ENCODE measurements at places on chromosomes 2 and 18. TPM values are rescaled to one million over a fixed set of nuclear protein-coding genes. Genes with fewer than 3 reads are reported as not detected.

DNA sequence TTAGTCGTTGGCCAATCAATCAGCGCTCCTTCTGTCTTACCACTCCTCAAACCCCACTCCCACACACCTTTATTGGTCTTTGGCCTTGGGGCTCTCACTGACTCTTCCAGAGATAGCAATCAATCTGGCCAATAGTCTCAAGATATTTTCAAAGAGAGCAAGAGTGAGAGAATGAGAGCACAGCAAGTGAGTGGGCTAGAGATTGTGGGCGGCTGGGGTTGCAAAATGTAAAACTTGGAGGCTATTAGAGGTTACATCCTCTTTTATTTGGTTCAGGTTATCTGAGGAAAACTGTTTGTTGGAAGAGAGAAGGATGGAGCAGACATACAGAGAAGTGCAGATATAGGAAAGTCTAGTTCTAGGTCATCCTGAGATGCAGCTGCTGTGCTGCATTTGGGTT lies 32.8 kb downstream of the TACR1 start:
- no peak for DNase-seq

DNA sequence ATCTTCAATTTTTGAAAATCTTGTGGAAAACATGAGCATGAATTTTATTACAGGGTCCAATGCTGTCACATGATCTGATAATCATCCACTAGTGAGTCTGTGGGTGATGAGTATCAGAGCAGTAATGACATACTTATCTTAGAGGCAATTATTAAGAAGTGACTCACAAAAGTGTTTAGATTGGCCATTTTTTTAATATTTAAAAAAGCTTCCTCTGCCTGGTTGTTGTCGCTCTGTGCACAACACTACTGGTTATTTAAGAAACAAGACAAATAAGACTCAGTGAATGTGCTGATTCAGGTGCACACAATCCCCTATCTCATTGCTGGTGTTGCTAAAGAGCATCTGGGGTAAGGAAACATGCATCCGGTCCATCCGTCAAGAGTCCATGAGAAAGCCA lies 665.8 kb upstream of the ZEB2 start:
- DNase-seq: no peak

GRCh38 chr2:239115616-239116015 lies 267.7 kb downstream of the TWIST2 start:
- DNase-seq: no peak

DNA sequence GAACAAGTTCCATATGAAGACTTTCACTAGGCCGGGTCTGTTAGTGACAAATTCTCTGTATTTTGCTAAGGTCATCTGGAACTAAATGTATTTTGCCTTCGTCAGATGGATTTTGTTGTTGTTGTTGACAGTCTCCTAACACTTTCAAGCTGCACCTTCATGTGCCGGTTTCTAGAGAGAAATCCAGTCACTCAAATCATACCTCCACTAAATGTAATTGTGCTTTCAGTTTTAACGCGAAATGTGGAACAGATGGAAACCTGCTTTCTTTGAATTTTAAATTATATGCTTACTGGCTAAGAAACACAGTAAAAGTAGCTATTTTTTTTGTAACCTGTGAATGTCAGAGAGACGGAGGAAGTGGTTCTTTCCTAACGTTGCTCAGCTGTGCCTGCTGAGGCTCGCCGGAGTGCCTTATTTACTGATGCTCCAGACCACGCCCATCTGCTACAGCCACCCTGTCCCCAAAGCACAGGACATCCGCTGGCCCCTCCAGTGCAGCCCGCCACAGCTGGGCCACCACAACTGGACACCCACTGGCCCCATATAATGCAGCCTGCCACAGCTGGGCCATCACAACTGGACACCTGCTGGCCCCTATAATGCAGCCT lies 134.7 kb downstream of the PXDN start:
- DNase-seq: no peak

- DNase-seq: no peak
Measured at GRCh38 chr18:62808123-62808522, 92.8 kb downstream of the PHLPP1 start.

DNA sequence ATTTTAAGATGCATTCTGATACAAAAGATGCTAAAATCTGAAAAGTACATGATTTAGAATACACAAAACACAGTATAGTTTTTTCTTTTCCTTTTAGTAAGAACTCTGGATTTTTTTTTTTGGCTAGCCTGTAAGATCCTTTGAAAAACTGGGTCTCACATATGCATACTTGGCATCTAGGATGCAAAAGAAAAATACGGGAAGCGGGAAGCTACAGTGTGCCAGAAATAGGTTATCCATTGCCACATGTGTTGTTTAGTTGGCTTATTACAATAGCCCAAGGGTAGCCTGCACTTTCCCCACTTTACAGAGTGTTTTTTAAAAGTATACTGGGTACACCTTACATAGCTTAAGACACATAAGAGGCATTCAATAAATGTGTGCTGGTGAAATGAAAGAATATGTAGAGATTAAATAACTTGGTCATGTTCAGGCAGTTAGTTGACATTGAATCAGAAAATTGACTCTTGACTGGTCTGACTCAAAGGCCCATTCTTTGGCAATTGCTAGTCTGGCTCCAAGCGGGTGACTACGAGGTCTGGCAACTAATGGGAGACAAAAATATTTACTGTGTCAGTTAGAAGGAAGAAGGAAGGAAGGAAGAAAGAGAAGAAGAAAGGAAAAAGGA lies 286.8 kb upstream of the TRIB2 start:
- DNase-seq: no peak

DNA sequence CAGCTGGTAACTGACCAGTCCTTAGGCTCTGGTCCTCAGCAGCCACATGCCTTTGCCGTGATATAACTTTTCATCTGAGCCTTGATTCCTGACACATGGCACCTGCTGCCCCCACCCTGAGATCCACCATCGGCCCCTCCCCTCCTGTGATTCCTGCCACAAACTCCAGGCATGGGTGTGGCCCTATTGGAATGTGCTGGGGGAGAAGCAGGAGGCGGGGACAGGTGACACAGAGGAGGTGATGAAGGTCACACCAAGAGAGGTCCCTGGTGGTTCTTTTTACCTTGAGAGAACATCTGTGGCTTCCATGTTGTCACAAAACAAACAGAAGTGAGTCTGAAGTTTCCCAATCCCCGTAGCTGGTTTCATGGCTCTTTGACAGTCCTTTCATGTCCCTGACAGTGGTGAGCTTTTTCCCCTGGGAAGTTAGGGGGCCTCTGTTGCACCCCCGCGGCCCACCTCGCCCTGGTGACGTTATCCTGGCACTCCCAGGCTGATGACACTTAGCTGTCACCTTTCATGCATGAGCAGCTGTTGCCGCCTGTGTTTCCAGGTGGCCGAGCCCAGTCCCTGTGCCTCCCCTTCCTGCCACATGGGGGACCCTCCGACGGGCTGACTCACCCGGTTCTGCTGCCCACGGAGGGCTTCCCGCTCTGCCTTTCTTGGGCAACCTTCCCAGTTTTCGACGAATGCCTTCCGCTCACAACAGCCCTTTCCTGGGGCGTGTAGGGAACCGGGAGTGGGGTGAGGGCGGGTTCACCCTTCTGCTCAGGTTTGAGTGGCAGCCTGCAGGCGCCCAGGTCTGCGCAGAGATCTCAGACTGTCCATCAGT lies 66.3 kb upstream of the GLI2 start:
- DNase-seq: no peak

- DNase-seq: no peak
Measured at GRCh38 chr18:48713309-48713708, 174.5 kb downstream of the CTIF start.

DNA sequence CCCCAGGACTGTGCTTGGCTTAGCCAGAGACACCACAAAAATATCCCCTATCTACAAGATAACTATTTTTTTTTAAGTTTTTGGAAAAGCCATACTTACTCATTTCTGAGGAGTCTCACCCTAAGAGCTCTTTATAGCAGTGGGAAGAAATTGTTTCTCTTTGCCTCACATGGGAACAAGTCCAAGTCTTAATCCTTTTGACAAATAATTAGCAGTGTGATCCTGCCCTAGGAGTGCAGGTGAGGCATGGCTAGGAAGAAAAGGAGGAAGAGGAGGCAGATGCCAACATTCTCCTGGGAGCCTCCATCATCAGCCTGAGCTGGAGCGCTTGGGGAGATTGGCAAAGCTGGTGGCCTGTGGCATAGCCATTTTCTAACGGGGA lies 115.6 kb downstream of the STPG4 start:
- DNase-seq: no peak

DNA sequence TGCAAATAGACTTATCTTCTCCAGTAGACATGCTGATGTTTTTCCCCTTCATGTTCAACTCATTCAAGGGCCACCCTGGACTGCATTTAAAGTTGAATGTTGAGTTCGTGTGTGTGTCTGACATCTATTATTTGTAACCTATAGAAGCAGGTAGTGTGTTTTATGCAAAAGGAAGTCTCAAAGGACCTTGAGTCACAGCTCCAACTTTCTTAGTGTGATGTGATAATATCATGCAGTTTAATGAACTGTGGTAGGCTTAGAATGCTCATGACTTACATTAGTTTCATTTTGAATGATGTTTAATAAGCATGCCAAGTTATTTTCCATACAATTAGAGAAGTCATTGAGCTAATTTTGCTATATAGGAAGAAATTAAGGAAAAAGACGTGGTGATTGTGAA lies 67.9 kb downstream of the CERS6 start:
- no peak for DNase-seq

- DNase-seq: no peak
Measured at GRCh38 chr2:28766070-28766469, 14.4 kb downstream of the PPP1CB start.

DNA sequence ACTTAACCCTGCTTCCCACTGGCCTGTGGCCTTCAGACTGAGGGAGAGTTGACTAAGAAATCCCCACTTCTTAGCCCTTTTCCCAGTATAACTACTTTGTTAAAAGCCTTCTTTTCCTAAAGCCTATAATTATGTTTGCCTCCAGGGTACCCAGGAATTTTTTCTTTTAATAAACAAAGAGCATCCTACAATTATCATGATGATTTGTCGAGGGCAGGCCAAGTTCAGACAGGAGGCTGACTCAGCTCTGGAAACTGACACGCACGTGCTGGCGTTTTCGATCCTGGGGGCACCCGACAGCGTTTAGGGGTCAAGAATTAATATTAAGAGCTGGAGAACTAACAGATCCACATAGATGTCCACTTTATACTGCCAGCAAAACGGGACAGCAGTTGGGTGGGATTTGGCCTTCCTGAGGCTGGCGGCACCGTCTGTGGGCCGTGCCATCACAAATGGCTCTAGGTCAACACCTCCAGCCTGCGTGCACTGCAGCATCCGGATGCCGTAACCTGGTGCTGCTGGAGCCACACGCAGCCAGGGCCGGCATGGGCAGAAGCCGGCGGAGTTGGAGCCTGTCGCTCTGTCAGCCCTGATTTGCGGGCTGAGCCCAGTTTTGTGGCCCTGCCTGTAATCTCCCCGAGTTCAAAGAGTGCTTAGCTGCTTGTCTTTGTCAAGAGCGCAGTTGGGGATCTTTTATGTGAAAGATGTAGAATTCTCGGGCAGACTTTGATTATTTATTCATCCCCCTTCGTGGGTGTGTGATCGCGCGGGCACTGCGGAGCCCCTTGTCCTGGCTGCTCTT lies 191.0 kb downstream of the GLI2 start:
- no peak for DNase-seq

DNA sequence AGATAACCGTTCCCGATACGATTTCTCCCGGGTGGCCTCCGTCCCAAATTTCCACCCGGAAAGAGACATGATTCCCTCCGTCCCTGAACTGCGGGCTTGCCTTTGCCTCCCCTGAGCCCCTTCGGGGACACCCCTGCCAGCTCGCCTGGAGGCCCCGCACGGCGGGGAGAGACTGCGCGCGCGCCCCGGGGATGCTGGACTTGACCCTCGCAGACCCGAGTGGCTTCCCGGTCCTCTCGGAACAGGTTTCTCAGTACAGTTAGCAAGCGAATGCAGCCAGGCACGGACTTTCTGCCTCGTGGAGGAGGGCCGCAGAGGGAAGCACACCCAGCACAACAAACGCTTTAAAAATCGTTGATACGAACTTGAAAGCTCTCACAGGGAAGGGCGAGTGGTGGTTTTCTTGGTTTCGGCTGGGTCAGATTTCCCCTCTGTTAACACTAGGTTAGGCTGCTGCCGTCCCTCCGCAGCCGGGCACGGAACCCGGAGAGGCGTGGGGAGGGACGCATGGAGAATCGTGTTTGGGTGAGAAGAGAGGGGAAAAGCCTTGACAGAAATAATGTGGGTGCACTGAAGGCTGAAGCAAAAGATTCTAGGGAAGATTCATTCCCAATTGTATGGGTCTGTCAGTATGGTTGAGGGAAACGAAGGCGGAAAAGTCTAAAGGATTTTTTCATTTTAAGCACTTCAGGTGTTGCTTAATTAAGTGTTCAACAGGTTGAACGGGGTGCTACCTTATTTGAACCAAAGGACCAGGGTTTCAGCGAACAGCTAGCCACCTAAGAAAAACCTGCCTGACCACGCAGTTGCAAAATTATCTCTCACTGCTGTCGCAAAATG lies 916 bp downstream of the TNFRSF11A start:
- peak; percentile 28 for DNase-seq

GRCh38 chr2:69013142-69013839 lies at the start of gene ANTXR1:
TSS of gene ANTXR1 (plus strand) at chr2:69013179. CDS start at chr2:69013500, 321 bp downstream.
- DNase-seq: peak; percentile 9

- DNase-seq: no peak
Measured at GRCh38 chr2:218806346-218806978, 24.5 kb downstream of the CYP27A1 start.

GRCh38 chr2:212337036-212337435 lies 201.6 kb downstream of the ERBB4 start:
- DNase-seq: no peak

GRCh38 chr2:235238537-235238936 lies 255.3 kb upstream of the AGAP1 start:
- no peak for DNase-seq

- no peak for DNase-seq
Measured at GRCh38 chr2:84493514-84493913, 22.8 kb upstream of the DNAH6 start.

- no peak for DNase-seq
Measured at GRCh38 chr2:187546762-187547333, 7.4 kb downstream of the TFPI start.

DNA sequence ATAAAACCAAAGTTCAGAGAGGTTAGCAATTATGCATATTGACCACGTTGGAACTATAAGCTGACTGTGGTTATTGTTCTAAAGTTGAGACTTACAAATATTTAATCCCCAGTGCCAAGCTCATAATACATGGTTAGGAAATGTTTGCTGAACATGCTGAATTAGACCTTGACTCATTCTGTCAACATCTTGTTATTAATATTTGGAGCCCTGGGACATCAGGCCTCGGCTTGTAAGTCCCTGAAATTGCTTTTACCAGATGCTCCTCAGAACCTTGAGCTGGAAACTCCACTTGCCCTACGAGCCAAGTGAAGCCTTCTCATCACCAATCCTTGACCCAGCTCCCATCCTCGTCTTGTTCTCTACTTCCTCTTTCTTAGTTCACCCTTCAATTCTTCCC lies 21.2 kb downstream of the DYNAP start:
- DNase-seq: no peak

- DNase-seq: no peak
Measured at GRCh38 chr2:149307014-149307413, 23.4 kb upstream of the LYPD6 start.

- no peak for DNase-seq
Measured at GRCh38 chr2:241432824-241433448, 75.4 kb downstream of the STK25 start.

- no peak for DNase-seq
Measured at GRCh38 chr2:48347712-48348111, 182.2 kb upstream of the STON1 start.

The SERPINB2 gene
- polyA plus RNA-seq: not detected

The KYNU gene
- polyA plus RNA-seq: 38.1 TPM

The IL36A gene
- not detected for polyA plus RNA-seq

The CPLX4 gene
- not detected for polyA plus RNA-seq

The STARD6 gene
- polyA plus RNA-seq: not detected

The MTCL1 gene
- 0.80 TPM for polyA plus RNA-seq

The DNAJC5G gene
- not detected for polyA plus RNA-seq

The INO80D gene
- polyA plus RNA-seq: 21.4 TPM

The PRSS56 gene
- polyA plus RNA-seq: not detected

The AOX1 gene
- polyA plus RNA-seq: not detected

The MEP1B gene
- not detected for polyA plus RNA-seq

The DYNC2LI1 gene
- 8.1 TPM for polyA plus RNA-seq

All from naive B cell (primary cell).